Activated CD4-positive, alpha-beta T cell treated with anti-CD3 and anti-CD28 coated beads, Interleukin-2, amount 50 U/mL, for 48 hours (primary cell): ENCODE measurements at places on chromosomes 7 and 10.
A peak's percentile ranks its signal among the peaks of the same experiment; 100 is the strongest.

GRCh38 chr7:1951159-1951536 is 281.1 kb downstream of the ELFN1 start:
- no peak for DNase-seq

DNA sequence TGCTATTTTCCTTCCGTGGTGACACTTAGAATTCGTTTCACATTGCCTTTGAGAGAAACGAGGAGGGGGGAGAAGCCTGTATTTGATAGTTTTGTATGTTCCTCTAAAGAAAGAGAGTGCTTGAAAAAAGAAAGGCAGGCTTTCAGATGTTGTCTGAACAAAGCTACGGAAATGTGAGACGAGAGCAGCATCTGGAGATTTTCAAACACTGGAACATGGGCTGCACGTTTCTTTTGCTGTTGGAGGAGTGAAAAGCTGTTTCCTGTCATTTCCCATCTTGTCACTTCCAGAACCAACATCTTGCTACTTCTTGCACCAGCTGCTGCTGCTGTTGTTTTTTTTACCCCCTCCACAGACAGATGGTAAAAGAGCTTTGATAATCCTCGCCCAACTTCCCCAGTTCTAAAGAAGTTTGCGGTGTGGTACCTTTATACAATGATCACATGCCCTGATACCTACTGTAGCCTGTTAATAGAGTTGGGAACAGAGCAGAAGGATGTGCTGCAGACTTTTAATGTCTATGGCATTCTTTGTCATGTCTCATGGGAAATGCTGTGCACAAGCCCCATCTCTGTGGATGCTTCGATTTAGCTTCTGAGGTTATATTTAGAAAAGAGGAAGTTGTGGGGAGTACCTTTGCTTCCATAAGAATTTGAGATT is 408.1 kb downstream of the AUTS2 start:
- no peak for DNase-seq

- no peak for DNase-seq
Measured at GRCh38 chr10:37434091-37434490, 308.7 kb downstream of the ANKRD30A start.

DNA sequence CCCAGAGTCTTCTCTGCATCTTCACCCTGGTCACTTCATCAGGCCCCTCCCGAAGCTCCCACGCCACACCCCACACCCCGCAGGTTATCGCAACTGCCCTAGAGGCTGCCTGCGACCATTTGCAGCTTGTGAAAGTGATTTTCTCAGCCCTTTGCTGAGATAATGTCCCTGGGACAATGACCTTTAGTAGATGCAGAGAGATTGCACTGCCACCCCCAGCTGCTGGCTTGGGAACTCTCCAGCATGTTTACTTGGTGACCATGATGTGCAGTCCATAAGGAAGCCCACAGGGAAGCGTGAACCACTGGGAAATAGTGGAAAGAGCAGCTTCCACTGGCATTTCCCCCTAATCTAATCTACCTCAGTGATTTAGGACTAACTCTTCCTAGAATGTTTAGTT is 97.3 kb downstream of the WNT2 start:
- no peak for DNase-seq

DNA sequence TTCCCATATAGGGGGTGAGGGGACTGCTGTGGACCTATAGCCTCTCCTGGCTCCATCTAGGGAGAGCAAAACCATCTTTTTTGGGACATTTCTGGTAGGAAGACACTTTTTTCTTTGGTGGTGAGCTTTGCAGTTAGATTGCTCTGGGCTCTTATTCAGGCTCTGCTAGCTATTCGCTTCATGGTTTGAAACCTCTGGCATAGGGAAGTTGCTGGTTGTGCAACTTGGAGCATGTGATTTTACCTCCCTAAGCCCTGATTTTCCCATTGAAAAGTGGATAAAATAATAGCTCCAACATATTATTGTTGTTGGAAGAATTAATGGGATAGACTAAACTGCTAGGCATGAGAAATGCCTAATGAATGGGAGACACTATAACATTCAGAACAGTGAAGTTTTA is 69.6 kb downstream of the CYP26A1 start:
- DNase-seq = no peak

DNA sequence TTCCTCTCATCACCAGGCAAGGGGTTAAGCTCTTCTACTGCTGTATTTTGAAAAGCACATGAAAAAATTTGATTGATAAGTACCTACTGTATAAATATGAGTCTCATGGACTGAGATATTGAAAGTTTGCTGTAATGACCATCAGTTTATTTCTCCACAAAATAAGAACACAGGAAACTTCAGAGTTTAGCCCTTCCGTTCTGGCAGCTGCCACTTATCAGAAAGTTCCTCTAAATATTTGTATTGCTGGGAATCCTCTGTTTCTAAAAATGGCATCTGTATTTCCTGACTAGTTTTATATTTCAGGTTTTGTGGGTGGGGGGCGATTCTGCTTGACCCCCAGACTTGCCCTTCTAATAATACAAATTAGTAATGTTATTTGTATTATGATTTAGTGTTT is 92.0 kb downstream of the LYZL2 start:
- no peak for DNase-seq

DNA sequence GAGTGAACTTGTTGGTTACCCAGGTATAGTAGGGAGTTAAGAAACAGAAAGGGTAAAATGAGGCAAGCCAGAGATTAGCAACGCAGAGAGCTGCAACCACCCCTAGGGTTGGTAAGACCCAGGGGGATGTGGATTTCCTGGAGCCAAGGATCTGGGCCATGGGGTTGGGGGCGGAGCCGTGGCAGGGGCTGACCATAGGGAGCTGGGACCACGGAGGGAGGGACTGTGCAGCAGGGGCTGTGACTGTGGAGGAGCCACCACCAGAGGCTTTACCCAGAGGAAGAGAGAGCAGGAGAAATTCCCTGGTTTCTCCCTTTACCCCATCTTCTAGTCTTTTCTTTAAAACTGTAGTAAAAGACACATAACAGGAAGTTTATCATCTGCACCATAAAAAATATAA is 58.6 kb upstream of the BAIAP2L1 start:
- DNase-seq = no peak

DNA sequence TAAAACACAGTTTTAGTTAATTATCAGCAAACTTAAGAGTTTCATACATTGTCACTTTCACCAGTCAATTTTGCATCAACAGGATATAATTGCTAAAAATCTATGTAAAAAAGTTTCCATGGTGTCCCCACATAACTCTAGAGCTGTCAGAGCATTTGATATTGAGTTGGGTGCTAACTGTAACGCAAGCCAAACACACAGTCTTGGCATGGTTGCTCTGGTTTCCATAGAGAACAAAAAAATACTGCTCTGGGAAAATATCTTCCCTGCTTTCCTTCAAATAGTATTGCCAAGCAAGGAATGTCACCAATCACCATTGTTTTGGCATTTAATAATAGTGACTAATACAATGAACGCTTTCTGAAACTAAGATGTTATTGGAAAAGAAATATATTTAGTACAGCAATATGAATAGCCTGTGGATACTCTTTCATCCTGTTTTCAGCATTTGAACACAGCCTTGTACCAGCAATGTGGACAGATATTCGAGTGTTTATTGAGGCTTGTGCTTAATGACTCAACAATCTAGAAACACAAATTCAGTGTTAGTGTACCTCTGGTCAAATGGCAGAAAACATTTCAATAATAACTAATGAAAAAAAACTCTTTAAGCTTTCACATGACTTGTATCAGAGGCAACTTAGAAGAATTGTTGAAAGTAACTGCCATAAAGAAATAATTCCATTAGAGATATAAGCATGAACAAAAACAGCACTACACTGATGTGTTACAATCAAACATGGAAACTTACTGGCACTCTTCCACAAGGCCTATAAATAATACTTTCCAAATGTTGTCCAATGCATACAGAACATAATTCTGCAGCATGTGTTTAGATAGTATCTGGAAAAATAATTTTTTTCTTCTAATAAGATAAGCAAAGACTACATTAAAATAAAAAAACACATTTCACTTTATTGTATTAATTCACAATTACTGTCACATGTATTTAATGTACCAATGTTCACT is 1469.5 kb upstream of the CELF2 start:
- DNase-seq = no peak

DNA sequence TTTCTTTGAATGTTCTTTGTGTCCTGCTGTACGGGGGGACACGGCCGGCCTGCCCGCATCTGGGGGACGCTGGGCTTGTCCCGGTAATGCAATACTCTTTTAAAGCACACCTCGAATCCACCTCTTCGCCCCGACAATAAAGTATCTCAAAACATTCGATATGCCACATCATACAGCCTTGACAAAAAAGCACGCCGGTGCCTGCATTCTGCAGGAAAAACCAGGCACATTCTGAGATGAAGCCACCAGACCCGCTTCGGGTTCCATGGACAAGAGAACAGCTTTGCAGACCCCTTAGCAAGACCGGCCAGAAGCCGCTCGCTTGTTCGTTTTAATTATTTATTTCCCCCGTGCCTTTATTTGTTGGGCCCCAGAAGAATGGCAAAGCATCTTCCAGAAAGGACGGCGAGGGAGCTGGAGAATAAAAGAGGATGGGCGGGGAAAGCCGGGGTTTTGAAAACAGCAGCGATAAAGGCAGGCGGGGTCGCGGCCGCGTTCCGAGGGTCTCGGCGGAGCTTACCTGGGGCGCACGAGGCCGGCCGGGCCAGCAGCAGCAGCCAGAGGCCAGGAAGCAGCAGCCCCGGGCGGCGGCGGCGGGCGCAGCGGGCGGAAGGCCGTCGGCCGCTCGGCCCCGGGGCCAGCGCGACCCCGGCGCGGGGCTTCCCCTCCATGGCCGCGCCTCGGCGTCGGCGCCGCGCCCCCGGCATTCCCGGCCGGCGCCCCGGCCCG is 462 bp downstream of the KIAA1549 start:
- DNase-seq = peak; percentile 8

DNA sequence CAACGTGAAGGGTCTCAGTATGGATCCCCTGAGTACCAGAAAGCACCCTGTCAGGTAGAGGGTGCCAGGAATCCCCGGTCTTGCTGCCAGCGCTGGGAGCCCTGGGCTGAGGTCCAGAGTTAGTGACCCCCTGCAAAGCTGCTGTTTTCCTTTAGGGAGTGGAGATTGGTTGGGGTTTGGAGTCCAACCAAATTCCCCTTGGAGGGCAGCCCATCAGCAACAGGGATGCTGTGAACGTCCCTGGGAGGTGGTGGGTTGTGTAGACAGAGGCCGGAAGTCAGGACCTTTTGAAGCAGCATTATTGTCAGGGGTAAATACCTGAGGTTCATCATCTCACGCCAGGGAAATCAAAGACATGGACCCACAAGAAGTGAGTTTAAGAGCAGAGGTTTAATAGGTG is 104.2 kb downstream of the COL26A1 start:
- no peak for DNase-seq

GRCh38 chr10:66564287-66564686 is 361.5 kb upstream of the LRRTM3 start:
- no peak for DNase-seq

- no peak for DNase-seq
Measured at GRCh38 chr10:72365106-72365895, 10.6 kb upstream of the DNAJB12 start.

DNA sequence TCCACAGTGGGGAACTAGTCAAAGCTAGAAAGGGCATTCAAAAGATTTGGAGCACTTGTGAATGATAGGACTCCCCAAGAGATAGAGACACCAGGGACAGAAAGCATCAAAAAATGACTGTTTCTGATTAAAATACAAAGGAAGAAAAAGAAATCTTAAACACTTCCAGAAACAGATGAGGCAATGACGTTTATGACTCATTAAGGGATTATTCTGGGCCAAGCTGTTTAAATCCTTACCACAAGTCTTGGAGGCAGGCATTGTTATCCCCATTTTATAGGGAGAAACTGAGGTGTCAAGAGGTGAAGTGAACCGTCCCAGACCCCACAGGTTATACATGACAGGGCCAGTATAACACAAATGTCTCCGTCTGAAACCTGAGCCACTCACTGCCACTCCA is 68.3 kb upstream of the AMPH start:
- DNase-seq = no peak

GRCh38 chr7:102306916-102307677 is 20.4 kb downstream of the SH2B2 start:
- peak; percentile 36 for DNase-seq

DNA sequence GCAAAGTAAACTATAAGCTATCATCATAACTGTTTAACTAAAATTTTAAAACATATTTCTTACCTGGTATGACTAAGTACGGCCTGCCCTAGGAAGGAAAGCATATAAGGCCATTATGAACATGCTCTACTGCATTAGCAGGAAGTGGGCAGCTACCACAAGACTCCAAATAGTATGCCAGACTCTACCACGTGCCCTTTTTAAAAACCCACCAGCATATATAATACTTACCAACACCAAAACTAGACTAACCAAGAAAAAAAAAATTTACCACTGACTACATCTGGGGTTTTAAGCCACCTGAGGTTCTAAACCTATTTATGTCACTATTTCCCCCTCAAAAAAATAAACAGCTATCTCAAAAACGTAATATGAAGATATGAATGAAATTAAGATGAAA is 30.1 kb downstream of the NUDCD3 start:
- DNase-seq = peak; percentile 17

GRCh38 chr7:107446988-107447387 is 22.9 kb upstream of the GPR22 start:
- no peak for DNase-seq

DNA sequence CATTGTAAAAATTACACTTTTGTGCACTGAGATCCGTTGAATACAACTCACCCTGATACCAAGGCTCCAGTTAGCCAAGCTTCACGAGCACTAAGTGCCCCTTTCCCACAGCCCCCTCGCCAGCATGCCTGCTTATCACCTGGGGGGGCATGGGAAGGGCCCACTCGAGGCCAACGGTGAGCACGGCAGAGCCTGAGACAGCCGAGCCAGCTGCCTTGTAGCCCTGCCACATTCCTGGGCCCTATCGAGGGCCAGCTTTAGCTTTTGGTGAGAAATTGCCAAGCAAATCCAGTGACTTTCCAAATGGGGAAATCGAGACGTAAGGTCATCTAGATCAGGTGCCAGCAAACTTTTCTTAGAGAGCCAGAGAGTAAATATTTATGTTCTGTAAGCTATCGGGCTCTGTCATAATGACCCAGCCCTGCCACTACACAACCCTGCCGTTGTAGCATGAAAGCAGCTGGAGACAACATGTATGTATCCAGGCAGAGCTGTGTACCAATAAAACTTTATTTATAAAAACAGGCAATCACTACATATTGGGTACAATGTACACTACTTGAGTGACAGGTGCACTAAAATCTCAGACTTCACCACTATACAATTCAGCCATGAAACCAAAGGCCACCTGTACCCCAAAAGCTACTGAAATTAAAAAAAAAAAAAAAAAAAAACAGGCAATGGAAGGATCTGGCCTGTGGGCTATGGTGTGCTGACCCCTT is 83.6 kb downstream of the FAM53B start:
- DNase-seq = no peak

GRCh38 chr7:1104516-1105179 is 16.7 kb downstream of the GPER1 start:
- DNase-seq = no peak

DNA sequence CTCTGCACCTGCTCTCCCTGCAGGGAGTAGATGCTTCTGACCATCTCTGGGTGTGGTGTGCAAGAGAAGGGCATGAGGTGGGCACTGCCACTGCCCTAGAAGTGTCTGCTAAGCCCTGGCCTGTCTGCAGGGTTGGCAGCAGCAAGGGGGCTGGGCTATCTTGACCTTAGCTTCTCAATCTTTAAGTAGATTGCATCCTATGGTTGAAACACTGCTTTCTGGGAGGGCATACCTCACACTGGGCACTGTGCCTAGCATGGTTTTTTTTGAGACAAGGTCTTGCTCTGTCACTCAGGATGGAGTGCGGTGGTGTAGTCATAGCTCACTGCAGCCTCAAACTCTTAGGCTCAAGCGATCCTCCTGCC is 54.9 kb downstream of the CLIP2 start:
- DNase-seq = no peak
